Stimulated activated CD4-positive, alpha-beta T cell treated with anti-CD3 and anti-CD28 coated beads, Interleukin-1b, Interleukin-23, amount 100 ng/mL, for 24 hours (primary cell): ENCODE measurements at places on chromosomes 5 and 9.

- peak; percentile 54 for DNase-seq
Observed at GRCh38 chr5:151150471-151151262, 6.9 kb downstream of the ANXA6 start.

DNA sequence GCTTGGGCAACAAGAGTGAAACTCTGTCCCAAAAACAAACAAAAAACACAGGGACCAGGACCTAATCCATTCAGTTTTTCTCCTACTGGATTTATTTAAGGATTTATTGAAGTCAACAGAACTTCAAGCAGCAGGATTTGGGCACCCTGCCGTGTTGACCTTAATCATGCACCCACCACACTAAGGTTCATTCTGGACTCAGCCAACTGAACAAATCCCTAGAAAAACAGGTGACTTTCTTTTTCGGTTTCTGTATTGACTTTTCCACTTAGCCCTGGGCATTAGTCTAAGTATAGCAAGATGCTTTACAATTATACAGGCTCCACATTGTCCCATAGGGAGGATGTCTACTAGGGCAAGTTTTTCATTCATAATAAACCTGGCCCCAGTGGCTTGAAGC is 30.0 kb downstream of the ZNF131 start:
- no peak for DNase-seq

DNA sequence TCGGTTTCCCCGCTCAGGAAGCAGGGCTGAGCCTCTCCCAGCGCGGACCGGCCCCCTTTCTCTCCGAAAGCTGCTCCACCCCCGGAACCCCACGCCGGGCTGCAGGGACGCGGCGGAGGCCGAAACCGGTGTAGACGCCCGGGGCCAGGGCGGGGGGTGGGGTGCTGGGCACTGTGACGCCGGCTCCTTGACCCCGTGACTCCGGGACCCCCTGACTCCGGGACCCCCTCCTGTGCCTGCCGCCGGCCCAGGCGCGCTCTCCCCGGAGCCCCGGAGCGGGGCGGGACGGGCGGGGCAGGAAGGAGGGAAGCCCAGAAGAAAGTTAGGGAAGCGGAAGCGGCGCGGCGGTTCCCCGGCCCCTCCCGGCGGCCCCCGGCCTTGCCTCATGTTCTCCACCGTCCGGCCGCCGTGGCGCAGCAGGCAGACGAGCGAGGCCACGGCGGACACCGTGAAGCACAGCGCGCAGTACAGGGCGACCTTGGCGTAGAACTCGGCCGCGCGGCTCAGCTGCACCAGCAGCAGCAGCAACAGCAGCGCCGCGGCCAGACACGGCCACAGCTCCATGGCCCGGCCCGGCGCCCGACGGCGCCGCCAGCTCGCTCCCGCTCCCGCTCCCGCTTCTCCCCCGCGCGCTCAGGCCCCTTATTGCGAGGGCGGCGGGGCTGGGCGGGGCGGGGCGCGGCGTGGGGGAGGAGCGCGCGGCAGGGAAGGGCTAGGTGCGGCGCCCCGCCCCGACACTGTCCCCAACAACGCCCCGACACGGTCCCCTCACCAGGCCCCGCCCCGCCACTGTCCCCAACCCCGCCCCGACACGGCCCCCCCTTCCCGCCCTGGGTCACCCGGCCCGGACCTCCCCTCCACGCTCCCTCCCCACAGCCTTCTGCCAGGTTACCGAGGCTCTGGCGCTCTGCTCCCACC is at the start of gene AGPAT2:
AGPAT2 (minus strand) TSS at position 664 of the 918 bp plus-strand sequence; CDS start at position 564, 100 bp downstream.
- peak; percentile 38 for DNase-seq

DNA sequence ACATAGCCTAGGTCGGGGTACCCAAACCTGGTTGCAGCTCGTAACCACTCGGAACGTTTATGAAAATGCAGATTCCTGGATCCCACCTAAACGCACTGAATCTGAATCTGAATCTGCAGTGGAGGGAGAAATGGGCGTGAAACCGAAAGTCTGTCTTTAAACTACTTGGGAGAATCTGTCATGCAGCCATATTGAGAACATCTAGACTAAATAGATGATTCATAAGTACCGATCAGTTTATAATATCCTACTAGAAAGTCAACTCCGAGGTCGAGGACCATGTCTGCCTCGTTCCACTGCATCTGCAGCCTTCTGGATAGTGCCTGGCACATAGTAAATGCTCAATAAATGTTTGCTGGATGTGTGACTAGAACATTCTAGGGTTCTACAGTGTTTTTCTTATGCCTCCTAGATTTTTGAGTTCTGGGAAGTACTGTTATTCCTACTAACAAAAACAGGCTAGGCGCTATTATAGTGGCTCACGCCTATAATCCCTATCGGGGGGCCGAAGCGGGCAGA is 632 bp downstream of the COQ4 start:
- no peak for DNase-seq

DNA sequence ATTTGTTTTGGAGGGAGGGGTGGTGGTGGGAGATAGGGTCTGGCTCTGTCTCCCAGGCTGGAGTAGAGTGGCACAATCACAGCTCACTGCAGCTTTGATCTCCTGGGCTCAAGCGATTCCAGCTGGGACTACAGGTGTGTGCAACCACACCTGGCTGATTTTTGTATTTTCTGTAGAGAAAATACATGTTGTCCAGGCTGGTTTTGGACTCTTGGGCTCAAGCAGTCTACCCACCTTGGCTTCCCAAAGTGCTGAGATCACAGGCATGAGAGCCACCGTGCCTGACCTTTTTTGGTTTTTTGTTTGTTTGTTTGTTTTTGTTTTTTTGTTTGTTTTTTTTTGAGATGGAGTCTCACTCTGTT is 15.4 kb downstream of the STXBP1 start:
- no peak for DNase-seq

- no peak for DNase-seq
Observed at GRCh38 chr5:82476155-82476554, 198.0 kb upstream of the RPS23 start.
